Large intestine (tissue), 12 donors: ENCODE measurements at places on chromosomes 13 and 19.

GRCh38 chr19:18772620-18773587 is 18.2 kb downstream of the COMP start:
- DNase-seq: no peak

- no peak for DNase-seq
Measured at GRCh38 chr19:45156011-45156630, 4.7 kb downstream of the NKPD1 start.

GRCh38 chr19:32105527-32106310 is 239.7 kb upstream of the ZNF507 start:
- no peak for DNase-seq

DNA sequence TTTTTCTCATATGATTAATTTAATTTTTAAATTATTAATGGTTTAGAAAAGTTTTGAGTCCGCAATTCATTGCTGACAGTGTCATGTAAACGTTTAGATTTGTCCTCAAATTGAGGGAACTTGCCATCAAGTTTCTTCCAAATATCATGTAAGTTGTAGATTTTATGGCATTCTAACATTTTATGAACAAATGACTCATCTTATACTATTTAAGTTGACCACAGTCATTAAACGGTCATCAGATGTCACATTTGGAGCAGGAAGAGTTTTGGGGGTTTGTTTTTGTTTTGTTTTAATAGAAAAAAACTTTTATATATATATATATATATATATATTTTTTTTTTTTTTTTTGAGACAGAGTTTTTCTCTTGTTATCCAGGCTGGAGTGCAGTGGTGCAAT is 4.3 kb downstream of the ZNF114 start:
- no peak for DNase-seq

- no peak for DNase-seq
Measured at GRCh38 chr19:19502808-19503602, 12.3 kb downstream of the TSSK6 start.

GRCh38 chr19:33514885-33515551 is 6.6 kb downstream of the PEPD start:
- peak; percentile 40 for DNase-seq

DNA sequence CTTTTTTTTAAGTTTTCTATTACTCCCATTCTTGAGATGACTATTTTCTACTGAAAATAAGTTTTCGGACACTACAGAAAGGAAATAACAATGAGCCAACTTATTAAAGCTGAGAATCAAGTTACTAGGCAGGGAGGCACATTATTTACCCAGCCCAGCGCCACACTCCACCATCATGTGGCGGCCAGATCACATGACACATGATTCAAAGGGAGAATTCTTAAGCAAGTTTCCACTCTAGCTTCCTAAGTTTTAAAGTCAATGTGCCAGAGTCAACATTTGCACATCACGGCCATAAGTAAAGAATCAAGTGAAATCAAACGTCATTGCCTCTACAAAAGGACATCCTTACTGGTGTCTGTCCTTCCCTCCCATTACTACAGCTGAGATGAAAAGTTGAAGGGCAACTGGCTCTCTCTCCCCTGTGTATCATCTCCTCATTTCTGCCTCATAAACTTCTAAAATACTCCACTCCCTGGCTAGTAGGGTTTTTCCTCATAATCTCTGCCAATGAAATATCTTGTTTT is 81.7 kb downstream of the KLF12 start:
- no peak for DNase-seq

DNA sequence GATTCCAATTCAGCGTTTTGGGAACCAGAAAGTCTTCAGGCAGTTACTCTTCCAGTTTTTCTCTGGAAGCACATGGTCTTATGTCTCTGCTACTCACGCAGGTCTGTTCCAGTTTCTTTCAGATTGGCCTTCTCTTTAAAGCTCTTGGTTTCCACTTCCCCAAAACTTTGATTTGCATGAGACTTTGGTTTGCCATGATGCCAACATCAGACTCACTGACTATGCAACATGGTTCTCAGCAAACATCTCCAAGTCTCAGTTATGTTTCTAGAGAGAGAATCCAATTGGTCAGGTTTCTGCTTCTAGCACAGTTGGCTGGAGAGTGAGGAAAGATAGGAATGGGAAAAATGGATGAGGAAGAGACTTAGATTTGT is 3.1 kb downstream of the AKAP11 start:
- no peak for DNase-seq

DNA sequence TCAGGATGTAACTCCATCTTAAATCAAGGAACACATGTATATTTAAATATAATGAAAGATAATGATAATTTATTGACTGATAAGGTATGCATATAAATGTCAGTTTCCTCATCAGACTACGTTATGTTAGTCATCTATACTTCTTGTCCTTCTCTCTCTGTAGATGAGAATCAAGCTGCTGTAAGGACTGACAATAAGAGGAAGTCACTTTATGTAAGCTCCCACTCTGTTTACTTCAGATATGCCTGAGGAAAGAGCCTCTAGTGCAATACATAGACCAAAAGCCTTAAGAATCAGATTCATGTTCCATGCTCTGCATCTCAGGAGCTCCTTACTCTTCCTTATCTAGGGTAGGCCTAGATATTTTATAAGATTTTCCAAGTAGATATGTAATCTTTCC is 9.6 kb upstream of the SLITRK6 start:
- no peak for DNase-seq

GRCh38 chr19:57419439-57419838 is 8.5 kb downstream of the ZNF17 start:
- DNase-seq: no peak

DNA sequence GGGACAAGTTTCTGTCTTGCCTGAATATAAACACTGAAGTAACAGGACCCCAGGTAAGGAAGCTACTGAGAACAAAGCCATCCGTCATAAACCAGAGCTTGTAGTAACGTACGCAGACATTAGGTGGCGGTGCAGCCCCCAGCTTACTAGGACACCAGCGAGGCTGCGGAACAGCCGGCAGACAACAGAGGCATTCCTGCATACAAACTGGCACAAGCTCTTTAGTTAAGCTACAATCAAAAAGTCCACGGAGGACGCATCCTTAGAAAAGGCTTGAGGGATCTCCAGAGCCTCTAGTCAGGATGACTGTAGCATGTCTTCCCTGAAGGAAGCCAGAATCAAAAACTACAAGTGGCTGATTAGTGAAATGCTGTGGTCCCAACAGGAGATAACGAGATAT is 26.2 kb downstream of the ZNF160 start:
- DNase-seq: peak; percentile 62

- DNase-seq: no peak
Measured at GRCh38 chr13:113091211-113091771, 14.3 kb upstream of the F7 start.
